ENCODE measurements at places on chromosomes 5 and 9.
A peak's percentile ranks its signal among the peaks of the same experiment; 100 is the strongest.

GRCh38 chr9:93120846-93121315 is 13.2 kb downstream of the NINJ1 start:
- DNase-seq = no peak

DNA sequence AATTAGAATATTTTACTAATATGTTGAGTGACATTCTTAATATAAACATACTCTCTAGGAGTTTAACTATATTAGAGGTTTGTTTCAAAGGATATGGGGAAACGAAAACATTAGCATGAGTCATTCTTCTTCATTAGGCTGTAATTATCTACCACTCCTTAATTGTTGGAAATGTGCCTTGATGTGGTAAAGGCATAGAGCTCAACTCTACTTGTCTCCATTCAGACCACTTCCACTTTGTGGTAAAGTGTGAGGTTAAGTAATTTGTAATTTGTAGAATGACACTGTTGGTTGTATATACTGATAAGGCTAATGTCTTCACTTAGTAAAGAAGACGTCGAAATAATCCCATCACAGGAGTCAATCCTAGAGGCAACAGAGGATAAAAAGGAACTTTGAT is 58.1 kb downstream of the HAPLN1 start:
- DNase-seq = no peak

- no peak for DNase-seq
Measured at GRCh38 chr5:138386290-138386689, 33.8 kb downstream of the KDM3B start.

GRCh38 chr9:134381671-134382516 is 55.6 kb downstream of the RXRA start:
- peak; percentile 55 for DNase-seq

GRCh38 chr5:151703227-151703626 is 16.5 kb upstream of the SPARC start:
- no peak for DNase-seq

DNA sequence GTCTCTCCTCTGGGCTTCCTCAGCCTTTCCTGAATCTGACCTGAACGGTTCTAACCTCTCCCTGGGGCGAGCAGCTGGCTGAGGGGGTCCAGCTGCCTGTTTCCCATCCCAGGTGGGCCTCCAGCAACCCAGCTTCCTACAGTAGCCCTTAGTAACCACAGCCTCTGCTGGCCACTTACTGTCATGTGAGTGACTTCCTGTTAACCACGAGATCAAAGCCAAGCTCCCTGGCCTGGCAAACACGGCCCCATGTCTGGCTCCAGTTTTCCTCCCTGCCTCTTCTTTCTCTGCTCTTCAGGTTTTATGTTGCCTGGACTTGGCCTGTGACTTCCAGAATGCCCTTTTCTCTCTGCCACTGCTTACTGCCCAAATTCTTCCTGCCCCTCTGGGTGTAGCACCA is 47.2 kb upstream of the DAB2IP start:
- no peak for DNase-seq

GRCh38 chr5:19777363-19777762 is 210.6 kb downstream of the CDH18 start:
- no peak for DNase-seq

- DNase-seq = no peak
Measured at GRCh38 chr5:36535378-36535777, 71.0 kb upstream of the SLC1A3 start.

DNA sequence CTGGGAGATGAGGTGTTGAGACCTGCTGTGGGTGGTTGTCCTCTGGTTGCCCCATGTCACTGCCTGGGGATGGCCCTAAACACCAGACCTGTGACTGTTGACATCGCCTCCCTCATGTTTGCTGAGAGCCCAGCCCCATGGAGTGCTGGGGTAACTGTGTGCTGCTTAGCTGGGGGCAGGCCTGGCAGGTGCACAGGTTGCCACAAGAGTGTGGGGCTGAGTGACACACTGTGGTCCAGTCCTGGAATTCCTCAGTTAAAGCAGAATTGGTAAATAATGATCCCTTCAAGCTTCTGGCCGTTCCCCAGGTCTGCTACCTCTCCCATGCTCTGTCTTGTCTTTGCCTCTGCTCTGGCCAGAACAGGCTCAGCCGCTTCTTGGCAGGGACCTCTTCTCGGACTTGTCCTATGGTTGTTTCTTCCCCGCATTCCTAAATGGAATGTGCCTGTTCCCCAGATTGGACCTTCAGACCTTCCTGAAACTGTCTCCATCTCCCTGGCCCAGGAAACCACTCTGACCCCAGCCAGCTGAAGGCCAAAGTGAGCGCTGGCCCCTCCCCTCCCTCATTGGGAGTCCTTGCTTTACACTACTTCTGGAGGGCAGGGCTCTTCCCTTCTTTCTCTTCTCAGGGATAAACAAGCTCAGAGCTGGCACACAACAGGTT is 61.2 kb upstream of the PITX1 start:
- no peak for DNase-seq

- no peak for DNase-seq
Measured at GRCh38 chr5:149616727-149617285, 35.5 kb downstream of the ARHGEF37 start.

DNA sequence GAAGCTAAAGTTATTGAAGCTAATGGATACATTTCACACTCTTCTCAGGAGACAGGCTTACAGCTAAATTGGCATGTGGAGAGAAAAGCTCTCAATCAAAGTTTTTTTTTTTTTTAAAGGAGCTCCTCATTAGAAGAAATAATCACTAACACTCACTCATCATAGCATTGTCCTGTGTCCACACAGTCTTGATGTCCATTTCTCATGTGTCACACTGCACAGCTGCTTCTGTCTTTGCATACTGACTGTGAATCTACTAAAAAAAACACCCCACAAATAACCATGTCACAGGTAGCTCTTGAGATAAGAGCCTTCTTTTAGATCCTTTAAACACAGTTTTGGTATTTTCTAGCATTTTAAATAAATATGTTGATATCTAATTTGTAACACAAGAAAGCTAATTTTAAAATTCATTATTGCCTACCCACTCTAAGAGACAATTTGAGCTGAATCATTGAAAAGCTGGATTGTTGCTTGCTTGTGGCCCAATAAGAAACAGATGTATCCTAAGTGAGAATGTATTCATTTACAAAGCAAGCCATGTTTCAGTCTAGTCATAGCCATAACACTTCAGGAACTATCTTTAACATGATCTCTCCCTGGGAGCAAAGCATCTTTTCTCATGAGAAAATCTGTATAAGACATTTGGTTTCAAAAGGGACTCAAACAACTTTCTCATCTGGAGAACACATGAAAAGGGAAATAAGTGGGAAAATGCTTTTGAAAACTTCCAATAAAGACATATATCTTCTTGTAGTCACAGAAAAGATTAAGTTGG is 48.1 kb upstream of the PCSK1 start:
- no peak for DNase-seq

DNA sequence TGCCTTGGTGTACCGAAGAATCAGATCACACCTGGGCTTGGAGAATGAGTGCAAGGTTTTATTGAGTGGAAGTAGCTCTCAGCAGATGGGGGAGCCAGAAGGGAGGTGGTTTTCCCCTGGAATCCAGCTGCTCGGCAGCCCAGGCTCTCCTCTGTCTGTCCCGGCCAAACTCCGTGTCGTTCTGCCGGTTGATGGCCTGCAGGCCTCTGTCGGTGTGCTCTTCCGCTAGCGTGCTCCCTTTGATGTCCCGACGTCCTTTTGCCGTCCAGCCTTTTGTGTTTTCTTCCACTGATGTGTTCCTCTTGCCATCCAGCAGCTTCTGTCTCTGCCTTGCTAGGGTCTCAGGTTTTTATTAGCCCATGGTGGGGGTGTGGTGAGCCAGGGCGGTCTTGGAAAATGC is 28.0 kb upstream of the MIER3 start:
- no peak for DNase-seq

GRCh38 chr5:139660105-139660922 is 12.2 kb downstream of the CXXC5 start:
- DNase-seq = no peak

GRCh38 chr9:110087605-110088004 is 120.4 kb downstream of the C9orf152 start:
- no peak for DNase-seq

GRCh38 chr5:156328766-156329165 is 1.8 kb downstream of the SGCD start:
- DNase-seq = no peak

DNA sequence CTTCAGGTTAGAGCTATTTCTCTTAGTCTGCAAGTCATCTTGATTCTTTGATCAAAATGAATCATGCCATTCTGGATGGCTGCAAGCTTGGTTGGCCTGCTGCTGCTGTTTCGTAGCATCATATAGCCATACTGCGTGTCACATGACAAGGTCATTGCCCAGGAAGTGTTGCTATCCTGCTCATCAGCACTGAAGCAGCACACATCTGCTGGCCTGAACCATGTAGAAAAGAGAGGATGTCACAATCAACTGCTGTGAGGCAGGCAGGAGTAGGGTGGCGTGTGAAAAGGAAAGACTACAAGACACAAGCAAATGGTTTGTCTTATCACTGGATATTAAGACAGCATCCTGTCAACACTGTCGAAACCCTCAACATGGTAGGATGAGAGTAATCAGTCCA is 376.7 kb upstream of the RORB start:
- no peak for DNase-seq

GRCh38 chr5:130251931-130252330 is 347.7 kb downstream of the CHSY3 start:
- DNase-seq = no peak

- no peak for DNase-seq
Measured at GRCh38 chr9:20030221-20030620, 241.4 kb upstream of the SLC24A2 start.

DNA sequence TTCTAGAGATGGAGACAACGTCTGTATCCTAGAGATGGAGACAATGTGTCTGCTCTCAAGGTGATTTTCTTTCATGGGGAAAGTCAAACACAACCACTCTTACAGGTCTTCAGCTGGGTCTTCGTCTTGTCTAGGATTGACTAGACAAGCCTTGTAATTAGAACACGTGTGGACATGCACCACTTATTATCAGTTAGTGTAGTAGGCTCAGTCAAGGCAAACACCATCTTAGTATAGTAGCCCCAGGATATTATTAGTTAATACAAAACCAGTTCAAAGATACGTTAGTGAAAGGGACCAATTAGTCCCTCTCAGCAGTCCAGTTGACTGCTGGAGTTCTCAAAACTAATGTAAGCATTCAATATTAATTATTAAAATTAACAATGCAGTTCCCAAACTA is 15.1 kb upstream of the CCL28 start:
- DNase-seq = no peak

DNA sequence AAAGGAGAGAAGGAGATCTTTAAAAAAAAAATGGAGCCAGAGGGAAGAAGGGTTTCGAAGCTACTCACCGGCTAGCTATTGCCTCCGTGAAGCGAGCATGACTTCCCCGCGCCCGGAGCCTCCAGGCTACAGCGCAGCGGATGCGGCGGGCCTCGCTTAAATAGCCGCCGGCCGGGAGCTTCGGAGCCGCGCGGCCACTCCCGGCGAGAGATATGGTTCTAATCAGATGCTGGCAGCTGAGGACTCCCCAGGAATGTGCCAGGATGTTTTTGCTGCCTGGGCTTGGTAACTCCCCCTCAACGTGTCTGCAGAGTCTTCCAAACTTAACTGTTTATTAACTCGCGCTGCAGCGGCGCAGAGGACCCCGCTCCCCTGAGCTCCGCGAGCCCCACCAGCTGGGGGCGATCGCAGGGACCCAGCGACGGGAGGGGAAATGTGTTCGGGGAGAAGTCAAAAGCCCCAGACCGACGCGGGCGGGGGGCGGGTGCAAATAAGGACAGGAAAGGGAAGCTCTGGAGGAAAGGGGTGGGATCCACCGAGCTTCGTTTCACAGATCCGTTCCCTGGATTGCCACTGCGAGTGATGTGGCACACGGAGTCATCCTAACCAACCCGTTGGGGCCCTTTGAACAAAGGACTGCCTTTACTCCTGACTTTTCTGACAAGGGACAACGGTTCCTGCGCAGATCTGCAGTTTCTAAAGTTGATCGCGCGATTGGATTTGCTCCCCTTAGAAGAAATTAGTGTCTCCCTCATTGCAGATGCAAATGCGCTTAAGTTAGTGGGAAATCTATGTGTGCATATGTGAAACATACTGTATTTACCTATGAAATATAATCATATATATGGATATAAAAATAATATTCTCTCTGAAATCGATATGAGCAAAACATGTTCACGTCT is at the start of gene DAB2:
Gene DAB2 (minus strand): TSS at position 245 of the 902 bp plus-strand sequence. CDS start 30,660 bp downstream, outside the sequence.
- DNase-seq = peak; percentile 25

- DNase-seq = no peak
Measured at GRCh38 chr5:57948091-57948490, 465.5 kb upstream of the ACTBL2 start.

- no peak for DNase-seq
Measured at GRCh38 chr5:28544501-28544900, 1506.1 kb upstream of the CDH9 start.

- DNase-seq = no peak
Measured at GRCh38 chr9:93644397-93645088, 68.2 kb downstream of the PHF2 start.

DNA sequence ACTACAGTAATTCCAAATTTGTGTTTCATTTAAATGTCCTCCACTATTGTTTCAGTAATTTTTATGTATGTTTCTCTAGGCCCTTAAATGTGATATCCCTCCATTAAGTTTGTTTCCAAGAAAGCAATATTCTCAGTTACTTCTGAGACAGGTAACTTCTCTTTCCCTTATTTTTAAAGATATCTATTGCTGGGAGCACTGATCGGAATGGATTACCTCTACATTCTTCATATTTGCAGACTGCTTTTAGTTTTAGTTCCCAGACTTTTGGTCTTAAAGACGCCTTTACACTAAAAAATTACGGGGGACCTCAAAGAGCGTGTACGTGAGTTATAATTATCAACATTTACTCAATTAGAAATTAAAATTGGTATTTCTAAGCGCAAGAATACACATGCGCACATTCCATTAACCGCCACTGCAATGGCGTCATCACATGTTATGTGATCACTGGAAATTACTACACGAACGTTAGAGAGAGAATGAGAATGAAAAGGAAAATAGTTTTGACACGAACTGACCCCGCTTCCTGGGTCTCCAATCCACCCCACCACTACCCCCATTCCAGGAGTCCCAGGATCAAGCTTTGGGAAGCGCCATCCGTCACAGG is 519 bp upstream of the RAD50 start:
- no peak for DNase-seq

DNA sequence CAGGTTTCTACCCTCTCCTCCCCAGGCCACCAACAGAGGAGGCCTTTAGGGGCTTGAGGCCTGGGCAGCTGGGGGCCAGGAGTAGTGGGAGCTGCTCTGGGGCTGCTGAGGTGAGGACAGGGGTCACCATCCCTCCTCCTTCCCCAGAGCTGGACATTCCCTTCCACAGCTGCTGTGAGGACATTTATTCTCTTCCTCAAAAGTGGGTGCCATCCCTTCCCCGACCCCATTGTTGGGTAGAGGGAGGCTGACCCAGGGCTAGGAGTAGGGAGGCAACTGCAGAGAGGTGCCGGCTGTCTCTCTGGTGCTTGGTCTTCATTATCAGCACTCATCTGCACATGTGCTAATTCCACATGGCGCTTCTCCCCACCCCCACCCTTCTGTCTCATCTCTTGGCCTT is 113.9 kb upstream of the FBXL7 start:
- DNase-seq = no peak

GRCh38 chr9:94159069-94159939 is 75.0 kb downstream of the PTPDC1 start:
- DNase-seq = no peak

GRCh38 chr9:37582548-37583157 is 6.5 kb upstream of the FBXO10 start:
- peak; percentile 31 for DNase-seq

GRCh38 chr9:89916001-89916597 is 311.3 kb downstream of the GADD45G start:
- DNase-seq = no peak

- no peak for DNase-seq
Measured at GRCh38 chr9:121735065-121735792, 83.8 kb downstream of the DAB2IP start.
